M059J (cell line): ENCODE measurements at places on chromosomes 7 and 10. TPM values are rescaled to one million over a fixed set of nuclear protein-coding genes. Genes with fewer than 3 reads are reported as not detected.

GRCh38 chr10:43824934-43825333, 176.3 kb upstream of the ZNF32 start:
- DNase-seq, result peak; percentile 94

GRCh38 chr7:144691240-144691639, 144.6 kb downstream of the TPK1 start:
- DNase-seq, result no peak

- DNase-seq, result no peak
Measured at GRCh38 chr10:118472415-118473304, 122.8 kb downstream of the PRLHR start.

DNA sequence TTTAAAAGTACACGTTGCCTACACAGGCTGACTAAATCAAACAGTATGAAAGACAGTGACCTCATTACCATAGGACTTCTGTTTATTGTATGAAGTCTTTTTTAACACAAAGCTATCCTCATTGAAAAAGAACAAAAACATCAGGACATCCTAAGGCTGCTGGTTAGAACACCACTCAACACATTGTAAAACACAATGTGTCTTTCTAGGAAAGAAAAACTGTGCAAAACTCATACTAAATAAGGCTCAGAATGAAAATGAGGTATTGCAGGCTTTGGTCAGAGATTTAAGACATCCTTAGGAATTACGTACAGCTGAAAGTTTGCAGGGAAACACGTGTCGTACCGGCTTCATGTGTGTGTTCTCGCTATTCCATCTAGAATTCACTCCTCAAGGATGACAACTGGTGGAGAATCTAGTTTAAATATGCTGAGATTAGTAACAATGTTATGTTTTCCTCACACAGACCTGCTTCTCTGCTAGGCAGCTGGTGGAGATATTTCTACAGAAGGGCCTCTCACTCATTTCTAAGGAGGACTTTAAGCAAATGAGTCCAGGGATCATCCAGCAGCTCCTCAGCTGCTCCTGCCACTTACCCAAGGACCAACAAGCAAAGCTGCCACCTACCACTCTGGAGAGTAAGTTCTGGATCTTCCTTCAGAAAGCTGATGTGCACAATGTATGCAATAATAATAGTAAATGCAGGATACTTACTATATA, 29.3 kb downstream of the SLC39A12 start:
- no peak for DNase-seq

DNA sequence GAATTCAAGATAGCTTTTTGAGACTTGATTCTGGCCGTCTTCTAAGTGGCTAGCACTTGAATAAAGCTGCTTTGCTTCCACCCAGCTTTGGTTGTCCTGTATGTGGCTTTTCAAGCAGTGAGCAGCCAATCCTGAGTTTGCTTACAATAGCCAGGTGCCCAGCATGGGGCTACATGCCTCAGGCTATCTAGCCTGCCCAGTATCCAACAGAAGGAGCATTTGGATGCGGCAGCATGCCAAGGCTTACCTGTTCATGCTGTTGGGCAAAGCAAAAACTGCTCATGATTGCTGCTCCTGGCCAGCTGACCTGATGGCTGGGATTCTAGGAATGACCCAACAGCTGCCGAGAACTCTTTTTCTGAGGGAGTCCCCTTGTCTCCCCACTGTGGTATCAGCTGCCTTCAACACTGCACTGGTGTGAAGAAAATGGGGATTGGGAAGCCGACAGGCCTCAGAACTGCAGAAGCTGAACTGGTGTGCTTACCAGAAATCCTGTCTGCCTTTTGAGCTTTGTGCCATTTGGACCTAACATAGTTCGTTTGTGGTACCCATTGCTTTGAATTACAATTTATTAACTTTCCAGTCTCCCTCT, 618.9 kb upstream of the IGFBP3 start:
- no peak for DNase-seq

DNA sequence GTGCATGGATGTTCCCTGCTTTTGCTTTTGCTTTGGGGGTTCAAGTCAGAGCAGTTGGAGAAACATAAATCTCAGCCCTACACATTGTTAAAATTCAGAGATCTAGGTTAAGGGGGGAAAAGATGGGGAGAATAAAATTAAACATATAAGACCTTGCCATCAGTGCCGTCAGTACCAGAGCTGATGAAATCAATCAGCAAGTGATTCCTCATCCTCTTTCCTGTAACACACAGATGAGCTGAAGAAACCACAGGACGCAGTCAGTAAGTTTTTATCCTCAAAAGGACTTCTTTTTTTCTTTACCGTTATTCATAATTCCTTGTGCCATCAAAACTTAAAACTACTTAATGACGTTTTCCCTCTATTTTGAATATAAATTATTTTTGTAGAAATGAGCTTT, 5.9 kb downstream of the HECW1 start:
- DNase-seq, result no peak

DNA sequence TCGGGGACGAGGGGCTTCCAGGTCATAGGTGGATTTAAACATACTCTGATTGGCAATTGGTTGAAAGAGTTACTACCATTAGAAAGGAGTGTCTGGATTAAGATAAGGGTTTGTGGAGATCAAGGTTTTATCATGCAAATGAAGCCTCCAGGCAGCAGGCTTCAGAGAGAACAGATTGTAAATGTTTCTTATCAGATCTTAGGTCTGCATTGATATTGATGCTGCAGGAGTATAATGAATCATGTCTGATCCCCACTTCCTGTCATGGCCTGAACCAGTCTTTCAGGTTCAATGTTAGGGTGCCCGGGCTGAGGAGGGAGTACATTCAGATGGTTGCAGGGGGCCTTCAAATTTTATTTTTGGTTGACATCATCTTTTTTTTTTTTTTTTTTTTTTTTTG, 51.4 kb downstream of the SH3PXD2A start:
- DNase-seq, result peak; percentile 27

DNA sequence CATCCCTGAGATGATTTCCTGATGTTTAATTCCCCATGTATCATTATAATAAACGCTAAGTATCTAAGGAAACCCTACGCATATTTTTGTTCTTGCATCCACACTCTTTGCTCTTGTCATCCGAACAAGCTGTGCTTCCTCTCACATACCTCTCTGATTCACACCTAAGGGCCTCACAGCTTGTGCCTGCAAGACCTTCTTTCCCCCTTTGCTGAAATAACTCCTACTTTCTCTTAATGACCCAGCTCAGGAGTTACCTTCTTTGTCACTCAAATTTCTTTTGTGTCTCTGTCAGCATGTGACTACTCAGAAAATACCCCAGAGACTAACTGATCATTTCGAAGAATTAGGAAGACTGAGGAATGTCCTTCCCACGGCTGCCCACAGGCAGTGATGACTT, 209.3 kb upstream of the IMMP2L start:
- DNase-seq, result no peak

The CHRM2 gene
- total RNA-seq, result 1.1 and 2.8 TPM in 2 replicates

The KLF14 gene
- total RNA-seq, result not detected in 2 replicates

The FAM25C gene
- total RNA-seq, result not detected in 2 replicates

The ATP6V0A4 gene
- total RNA-seq, result 0.20 and 0.91 TPM in 2 replicates
